ENCODE measurements at places on chromosomes 2 and 18.
A peak's percentile ranks its signal among the peaks of the same experiment; 100 is the strongest.

DNA sequence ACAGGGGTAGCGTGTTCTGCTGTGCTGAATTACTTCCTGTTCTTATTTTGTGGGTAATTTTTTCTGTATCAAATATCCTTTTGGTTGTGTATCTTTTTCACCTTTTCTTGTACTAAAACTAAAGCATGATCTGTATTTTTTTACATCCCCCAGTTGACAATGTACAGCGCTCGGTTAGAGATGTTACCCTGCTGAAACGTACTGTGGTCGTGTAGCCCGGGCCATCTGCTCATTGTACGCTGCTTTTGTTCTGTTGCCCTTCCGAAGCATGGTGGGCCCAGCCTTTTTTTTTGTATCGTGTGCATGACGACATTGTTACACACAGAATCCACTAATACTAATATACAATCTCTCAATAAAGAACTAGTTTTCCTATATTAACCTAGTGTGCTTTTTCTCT is 233.1 kb downstream of the HAUS1 start:
- DNase-seq, result no peak

DNA sequence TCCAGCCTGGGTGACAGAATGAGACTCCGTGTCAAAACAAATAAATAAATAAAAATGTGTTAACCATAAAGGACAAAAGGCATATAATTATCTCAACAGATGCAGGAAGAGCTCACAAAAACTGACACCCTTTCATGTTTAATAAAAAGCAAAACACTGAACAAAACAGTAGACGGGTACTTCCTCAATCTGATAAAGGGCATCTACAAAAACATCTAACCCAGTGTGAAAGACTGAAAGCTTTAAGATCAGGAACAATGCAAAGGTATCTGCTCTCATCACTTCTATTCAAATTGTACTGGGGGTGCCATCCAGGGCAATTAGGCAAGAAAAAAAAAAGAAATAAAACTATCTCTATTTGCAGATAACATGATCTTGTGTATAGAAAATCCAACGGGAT is 11.7 kb upstream of the NCL start:
- no peak for DNase-seq

- no peak for DNase-seq
Measured at GRCh38 chr2:18282026-18282425, 278.4 kb downstream of the RDH14 start.

- no peak for DNase-seq
Measured at GRCh38 chr18:5948781-5949180, 53.5 kb upstream of the TMEM200C start.

DNA sequence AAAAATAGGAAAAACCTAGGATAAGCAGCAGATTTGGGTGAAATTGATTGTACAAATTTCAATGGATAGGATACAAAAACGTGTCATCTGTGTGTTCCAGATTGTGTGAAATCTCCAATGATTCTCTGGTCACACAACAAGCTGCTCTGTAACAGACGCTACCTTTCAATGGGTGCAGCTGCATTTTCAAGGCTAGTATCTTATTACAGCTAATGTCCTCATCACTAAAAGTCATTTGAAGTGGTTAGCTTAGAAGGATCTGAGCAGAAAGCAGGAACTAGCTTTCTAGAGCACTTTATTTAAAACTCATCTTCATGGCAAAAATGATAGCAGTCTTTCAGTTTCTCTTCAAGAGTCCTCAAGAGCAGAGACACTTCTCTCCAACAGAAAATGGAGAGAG is 364.6 kb downstream of the LRP1B start:
- DNase-seq, result peak; percentile 19

- no peak for DNase-seq
Measured at GRCh38 chr2:135985826-135986393, 484 bp upstream of the DARS1 start.

GRCh38 chr2:30480703-30481322 is 33.8 kb downstream of the LCLAT1 start:
- DNase-seq, result no peak

DNA sequence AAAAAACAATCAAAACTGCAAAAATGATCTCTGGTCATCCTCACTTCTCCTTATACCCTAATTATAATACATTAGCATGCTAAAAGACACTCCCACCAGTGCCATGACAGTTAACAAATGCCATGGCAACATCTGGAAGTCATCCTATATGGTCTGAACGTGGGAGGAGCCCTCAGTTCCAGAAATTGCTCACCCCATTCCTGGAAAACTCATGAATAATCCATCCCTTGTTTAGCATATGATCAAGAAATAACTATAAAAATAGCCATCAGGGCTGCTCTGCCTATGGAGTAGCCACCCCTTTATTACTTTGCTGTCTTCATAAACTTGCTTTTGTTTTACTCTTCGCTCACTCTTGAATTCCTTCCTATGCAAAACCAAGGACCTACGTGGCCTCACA is 5.7 kb upstream of the C2orf80 start:
- no peak for DNase-seq

DNA sequence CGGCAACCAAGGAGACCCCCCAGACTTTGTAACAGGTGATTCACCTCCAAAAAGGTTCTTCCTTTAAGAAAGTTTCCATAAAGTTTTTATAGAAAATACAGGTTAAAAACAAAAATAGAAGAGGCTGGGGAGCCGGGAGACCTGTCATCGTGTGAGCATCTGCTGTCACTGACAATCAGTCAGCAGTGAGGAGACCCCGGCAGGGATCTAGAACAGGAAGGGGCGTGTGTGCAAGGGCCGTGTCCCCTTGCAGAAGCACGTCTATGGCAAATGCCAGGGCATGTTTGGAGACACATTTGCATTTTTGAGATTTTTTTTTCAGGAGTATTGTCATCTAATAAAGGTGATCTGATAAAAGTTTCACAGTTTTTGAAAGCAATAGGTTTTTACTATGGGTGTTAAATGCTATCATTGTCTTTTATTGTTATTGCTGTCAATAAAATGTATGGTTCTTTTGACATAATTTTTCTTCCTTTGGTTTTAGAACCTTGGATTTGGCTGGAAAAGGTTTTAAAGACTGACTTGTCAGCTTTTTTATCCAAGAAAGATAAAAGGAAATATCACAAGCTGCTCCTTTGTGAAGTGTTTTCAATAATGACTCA is 52.1 kb downstream of the MTCL1 start:
- no peak for DNase-seq

All from NCI-H187 treated with DMSO at 0.1 percent for 48 hours (cell line).